AG04450 (cell line): ENCODE measurements at places on chromosomes 12 and 14.

DNA sequence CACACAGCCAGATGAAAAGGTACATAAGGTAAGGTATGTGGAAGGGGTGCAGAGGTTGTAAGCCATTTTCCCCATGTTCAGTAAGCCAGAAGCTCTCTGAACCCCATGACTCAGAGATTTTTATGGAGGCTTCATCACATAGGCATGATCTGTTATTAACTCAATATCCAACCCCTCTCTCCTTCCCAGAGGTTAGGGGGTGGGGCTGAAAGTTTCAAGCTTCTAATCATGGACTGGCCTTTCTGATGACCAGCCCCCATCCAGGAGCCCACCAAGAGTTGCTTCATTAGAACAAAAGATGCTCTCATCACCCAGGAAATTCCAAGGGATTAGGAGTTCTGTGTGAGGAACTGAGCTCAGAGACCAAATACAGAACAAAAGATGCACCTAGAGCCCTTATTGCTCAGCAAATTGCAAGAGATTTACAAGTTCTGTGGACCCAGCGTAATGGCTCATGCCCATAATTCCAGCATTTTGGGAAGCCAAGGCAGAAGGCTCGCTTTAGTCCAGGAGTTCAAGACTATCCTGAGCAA, 103.2 kb upstream of the DAAM1 start:
- no peak for DNase-seq

GRCh38 chr12:81255947-81256346, 178.1 kb downstream of the ACSS3 start:
- DNase-seq, result no peak

GRCh38 chr14:35471803-35472202, 62.2 kb upstream of the INSM2 start:
- no peak for DNase-seq

GRCh38 chr12:122499991-122500684, 594 bp downstream of the ZCCHC8 start:
- DNase-seq, result no peak

DNA sequence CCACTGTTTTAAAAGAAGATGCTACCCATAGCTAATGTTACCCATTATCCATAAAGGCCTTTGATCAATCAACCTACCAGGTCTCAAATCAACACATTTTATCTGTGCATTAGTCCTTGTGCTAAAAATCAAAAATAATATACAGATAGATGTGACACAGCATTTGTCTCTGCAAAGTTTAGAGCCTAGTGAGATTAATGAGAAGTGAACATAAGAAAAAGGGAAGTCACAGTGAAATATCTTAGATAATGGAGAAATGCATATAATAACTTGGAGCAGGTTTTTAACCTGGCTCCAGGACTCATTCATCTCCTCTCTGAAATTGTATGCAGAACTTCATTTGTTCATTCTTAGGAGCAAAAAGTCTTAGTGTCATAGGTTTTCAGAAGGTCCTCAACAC, 7.2 kb downstream of the PDE3A start:
- DNase-seq, result no peak

- no peak for DNase-seq
Measured at GRCh38 chr14:72700338-72701236, 193.3 kb downstream of the DPF3 start.

GRCh38 chr12:95462081-95462480, 11.9 kb upstream of the METAP2 start:
- no peak for DNase-seq

GRCh38 chr14:105865266-105865903, 339.0 kb downstream of the TMEM121 start:
- no peak for DNase-seq

GRCh38 chr12:101795786-101796185, 35.0 kb downstream of the GNPTAB start:
- DNase-seq, result no peak

DNA sequence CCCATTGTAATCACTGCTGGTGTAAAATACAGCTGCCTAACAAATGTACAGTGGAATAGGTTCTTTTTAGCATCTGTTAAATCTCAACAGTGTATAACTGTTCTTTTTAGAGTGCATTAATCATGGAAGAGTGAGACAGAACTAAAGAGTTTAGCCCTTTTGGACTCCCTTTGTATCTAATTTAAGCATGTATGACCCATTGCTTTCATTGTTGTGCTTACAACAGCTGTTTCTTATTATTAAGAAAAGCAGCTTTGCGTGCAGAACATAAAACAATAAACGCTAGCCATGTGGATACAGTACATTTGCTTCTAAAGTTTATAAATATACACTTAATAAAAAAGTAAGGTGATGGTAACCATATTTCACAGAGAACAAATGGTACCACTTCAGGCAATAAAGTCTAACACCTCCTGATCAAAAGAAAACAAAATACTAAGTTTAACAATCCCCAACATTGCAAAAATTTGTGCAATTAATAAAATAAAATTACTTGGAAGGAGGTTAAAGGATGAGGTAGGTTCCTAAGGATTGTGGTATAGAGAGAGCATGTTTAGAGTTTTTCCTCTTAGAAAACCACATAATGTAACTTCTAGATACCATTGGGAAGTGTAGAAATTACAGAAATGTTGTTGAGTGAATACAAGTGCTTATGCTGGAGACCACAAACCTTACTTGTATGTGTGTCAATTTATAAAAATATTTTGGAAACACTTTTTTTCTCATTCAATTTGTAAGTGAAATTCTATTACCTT, 448.7 kb downstream of the SLC6A15 start:
- peak; percentile 21 for DNase-seq

DNA sequence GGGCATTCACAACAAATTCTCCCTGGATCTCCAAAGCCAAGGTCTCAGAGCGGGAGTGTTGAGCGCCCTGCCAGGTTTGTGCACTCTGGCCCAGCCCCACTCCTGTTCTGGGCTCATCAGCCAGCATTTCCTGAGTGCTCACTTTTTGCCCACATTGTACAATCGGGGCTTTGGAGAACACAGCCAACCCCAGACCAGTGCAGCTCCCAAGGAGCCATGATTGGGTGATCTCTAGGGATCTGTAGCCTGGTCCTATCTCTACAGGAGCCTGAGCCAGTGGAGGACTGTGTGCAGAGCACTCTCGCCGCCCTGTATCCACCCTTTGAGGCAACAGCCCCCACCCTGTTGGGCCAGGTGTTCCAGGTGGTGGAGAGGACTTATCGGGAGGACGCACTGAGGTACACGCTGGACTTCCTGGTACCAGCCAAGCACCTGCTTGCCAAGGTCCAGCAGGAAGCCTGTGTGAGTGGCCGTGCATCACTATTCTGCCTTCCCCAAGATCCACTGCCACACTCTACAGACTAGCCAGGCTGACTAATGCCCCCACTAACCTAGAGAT, 2.8 kb downstream of the ARHGEF40 start:
- no peak for DNase-seq

DNA sequence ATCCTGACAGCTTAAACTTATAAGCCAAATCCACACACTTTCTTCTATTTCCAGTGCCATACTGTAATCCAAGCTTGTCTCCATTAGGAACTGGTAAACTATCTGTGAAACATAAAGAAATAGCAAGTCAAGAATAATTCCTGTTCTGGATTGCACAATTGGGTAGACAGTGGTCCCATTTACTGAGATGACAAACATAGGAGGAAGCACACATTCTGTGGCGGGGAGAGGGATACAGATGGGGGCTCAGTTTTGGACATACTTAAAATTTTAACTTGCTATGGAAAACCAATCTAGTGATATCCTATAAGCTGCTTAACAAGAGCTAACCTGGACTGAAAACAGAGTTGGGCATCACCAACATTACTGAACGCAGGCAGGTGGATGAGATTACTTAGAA, 16.3 kb downstream of the MAP4K5 start:
- no peak for DNase-seq

DNA sequence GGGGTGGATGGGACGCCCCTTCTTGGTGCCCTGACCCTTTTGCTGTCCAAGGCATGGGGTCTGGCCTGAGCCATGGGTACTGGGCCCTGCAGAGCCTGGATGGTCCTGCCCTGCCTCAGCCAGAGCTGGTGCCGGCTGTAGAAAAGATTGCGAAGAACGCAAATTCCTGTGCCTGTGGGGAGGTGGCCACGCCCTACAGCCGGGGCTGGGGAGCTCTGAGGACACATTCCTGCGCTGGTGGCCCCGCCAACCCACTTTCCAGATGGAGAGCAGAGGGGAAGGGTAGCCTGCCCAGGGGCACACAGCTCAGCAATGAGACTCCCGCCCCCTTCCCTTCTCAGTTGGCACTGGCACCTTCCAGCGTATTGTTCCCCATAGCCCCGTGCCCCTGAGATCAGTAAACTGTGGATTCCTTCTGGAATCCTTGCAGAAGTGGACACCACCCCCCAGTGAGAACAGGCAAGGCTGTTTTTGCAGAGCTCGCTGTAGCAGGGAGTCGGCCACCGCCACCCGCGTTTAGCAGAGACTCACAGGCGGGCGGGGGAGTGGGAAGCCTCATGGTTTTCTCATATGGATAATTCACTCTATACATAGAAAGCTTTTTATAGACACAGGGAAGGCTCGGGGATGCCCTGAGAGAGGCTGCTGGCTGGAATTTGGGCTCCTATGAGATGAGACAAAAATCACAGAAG, 8.6 kb downstream of the INF2 start:
- DNase-seq, result no peak

GRCh38 chr12:124893792-124894516, 20.5 kb downstream of the UBC start:
- no peak for DNase-seq

- no peak for DNase-seq
Measured at GRCh38 chr12:66688846-66689439, 10.1 kb upstream of the GRIP1 start.

DNA sequence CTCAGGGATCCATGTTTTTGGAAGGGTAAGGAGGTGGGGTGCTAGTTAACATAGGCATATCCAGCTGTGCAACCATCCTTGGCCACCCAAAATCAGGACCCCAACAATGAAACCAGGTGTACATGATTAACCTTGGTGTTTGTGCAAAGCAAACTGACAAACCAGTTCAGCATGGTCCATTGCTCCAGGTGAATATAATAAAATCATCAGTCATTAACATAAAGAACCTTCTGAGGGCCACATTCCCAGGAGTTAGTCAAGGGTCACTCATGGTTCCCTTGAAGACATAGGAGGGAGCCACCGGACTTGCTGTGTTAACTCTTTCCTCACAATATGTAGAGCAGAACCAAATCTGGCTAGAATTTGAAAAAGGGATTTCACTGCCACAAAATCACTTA, 17.8 kb downstream of the SLC38A2 start:
- no peak for DNase-seq

- no peak for DNase-seq
Measured at GRCh38 chr12:15411842-15412241, 89.5 kb downstream of the PTPRO start.

- no peak for DNase-seq
Measured at GRCh38 chr12:124790650-124791400, 72.8 kb downstream of the SCARB1 start.

DNA sequence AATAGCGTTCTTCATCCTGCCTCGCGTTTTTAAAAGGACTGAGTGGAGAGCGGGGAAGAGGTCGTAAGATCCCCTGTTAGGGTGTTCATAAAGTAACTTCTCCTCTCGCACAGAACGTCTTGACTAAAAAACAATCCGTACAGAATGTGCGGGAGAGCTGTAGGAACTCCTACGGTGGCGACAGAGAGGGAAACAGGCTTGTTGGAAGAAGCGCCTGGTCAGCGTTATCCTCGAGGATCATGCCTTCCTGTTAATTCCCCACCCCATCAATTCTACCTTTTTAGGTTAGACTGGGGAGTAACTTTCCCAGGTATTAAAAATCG, 399 bp upstream of the WASHC4 start:
- no peak for DNase-seq

- DNase-seq, result no peak
Measured at GRCh38 chr12:45216983-45217485, 1.1 kb downstream of the ANO6 start.

DNA sequence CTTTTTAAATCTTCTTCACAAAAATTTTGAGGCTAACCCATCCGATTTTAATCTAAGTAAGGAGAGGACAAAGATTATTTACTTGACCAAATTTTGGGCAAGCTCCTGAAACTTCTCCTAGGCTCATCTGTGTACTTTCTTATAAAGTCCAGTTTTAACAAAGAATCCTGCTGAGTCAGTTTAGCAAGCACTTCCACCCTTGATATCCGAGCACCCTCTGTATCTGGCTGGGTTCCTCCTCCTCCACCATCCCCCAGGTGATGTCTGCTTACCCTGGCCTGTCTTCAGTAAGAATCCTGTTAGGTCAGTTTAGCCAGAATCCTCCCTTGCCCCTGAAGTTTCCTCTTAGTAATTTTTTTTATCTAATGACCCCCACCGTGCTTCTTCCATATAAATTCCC, 140.5 kb downstream of the PHLDA1 start:
- DNase-seq, result no peak

DNA sequence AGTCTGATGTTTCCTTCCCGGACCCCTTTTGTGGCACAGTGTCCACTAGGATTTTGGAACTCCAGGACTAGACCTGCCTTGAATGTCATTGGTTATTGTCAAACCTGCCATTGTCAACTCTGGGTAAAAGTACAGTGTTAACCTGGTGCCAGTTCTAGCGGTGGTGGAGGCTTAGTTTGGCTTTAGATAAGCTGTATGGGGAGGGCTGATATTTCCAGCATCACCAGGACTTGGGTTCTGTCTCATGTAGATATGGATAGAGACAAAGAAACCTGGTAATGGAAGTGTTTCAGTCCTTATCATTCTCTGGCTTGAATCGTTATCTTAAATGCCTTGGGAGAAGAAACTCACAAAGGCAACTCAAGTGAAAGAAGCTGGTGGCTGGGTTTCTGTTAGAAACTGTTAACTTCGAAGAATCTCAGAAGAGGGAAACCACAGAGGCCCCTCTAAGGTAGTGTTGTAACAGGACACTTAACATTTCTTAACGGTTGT, 10.6 kb downstream of the CHST11 start:
- no peak for DNase-seq

DNA sequence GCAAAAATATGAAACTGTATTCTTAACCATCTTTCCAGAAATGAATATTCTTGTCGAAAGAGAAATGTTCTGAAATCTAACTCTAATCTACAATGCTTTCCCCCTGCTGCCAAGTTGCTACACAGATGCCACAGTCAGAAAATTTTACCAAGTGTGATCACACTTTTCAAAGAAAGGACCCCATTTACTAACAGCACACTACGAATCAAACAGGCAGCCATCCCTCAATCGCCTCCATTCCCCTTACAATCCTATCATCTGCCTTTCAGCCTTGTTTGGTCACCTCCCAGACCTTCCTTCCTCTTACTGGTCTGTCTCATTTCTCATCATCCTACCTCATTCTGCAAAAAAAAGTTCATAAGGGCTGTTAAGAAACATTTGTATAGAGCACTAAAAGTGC, 190.1 kb downstream of the MED13L start:
- no peak for DNase-seq

- no peak for DNase-seq
Measured at GRCh38 chr14:100578552-100578951, 8.7 kb downstream of the BEGAIN start.
